ENCODE measurements at places on chromosomes 3 and 15.

- no peak for DNase-seq
These were observed 161.3 kb downstream of the KLF13 start for GRCh38 chr15:31487811-31488436.

- no peak for DNase-seq
These were observed 119.3 kb downstream of the RFX7 start for GRCh38 chr15:56124391-56124790.

GRCh38 chr3:101279765-101280385 lies 40.5 kb downstream of the IMPG2 start:
- DNase-seq, result no peak

- DNase-seq, result no peak
These were observed 25.8 kb upstream of the ANXA2 start for GRCh38 chr15:60423537-60423936.

GRCh38 chr3:163328680-163329079 lies 1749.6 kb downstream of the SI start:
- DNase-seq, result no peak

DNA sequence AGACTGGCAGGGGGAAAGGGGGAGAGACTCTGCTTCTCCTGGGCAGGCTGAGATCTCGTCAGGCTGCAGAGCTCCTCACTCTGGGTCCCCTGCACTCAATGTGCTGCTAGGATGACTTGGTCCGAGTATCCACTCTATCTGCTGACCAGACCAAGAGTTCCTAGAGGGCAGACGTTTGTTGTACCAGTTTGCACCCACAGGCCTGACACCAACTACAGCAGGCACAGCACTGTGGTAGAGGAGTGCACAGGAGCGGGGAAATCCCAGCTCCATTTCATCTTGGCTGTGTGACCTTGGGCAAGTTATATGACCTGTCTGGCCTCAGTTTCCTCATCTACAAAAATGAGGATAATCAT lies 29.0 kb downstream of the CCDC12 start:
- DNase-seq, result no peak

- DNase-seq, result no peak
These were observed 647.4 kb upstream of the LMCD1 start for GRCh38 chr3:7854266-7854665.

DNA sequence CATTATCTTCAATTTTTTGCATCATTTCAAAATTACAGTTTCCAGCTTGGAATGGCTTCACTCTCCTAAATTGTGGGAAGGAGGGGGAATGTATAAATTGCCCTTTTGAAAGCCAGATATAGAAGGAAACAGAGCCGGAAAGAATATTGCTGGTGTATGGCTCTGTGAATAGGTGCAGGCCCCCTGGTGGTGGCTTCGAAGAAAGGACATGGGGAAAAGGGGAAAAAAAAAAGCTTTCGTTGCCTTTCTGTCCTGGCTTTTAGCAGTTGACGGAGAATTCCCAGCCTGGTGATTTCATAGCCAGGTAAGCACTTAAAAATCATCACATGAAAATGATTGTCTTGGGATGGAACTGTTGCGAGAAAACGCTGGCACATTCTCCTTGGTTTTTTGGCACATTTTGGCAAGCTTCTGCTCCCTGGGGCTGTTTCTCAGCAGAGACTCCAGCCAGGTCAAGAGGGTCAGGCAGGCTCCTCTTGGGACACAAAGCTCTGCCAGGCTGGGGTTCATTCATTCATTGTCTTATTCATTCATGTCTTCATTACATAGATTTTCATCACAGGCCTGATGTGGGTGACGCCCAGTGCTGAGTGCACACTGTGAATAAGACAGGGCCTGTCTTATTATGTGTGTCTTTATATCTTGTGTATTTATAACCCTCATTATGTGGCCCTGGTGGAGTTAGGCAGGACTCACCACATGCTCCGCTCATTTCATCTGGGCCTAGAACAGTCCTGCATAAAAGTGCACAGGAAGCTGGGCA lies 300.0 kb upstream of the TPM1 start:
- DNase-seq, result peak; percentile 15

- DNase-seq, result no peak
These were observed 74.9 kb upstream of the SKOR1 start for GRCh38 chr15:67750371-67750770.

DNA sequence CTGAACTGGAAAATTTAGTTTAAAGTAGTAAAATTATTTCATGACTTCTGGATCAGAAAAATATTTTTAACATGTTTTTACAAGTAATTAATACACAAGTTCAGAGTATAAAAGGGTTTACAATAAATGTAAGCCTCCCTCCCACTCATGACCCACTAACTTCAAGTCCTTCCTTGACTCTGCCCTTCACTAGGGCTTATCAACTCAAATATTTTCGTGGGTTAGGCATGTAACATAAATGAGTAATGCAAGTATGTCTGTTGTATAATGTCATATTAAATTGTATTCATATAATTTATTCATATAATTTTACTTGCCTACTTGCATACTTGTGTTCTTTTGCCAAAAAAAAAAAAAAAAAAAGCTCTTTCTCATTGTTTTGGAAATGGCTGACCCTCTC lies 3.4 kb upstream of the OPA1 start:
- no peak for DNase-seq

DNA sequence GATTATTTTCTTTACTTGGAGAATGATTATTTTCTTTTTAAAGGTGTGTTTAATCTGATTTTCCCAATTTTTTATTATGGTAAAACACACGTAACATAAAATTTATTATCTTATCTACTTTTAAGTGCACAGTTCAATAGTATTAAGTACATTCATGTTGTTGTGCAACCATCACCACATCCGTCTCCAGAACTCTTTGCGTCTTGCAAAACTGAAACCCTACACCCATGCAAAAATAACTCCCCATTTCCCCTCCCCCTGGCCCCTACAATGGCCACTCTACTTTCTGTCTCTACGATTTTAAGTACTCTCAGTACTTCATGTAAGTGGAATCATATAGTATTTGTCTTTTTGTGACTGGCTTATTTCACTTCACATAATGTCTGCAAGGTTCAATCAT lies 230.7 kb downstream of the SATB1 start:
- no peak for DNase-seq

- DNase-seq, result no peak
These were observed 243.9 kb upstream of the AGTR1 start for GRCh38 chr3:148453781-148454191.

- DNase-seq, result no peak
These were observed 91.2 kb downstream of the FILIP1L start for GRCh38 chr3:100023150-100023549.

- DNase-seq, result no peak
These were observed 267.8 kb upstream of the C2CD4B start for GRCh38 chr15:62432702-62433398.

GRCh38 chr3:142244056-142244455 lies 18.7 kb upstream of the GK5 start:
- DNase-seq, result no peak

DNA sequence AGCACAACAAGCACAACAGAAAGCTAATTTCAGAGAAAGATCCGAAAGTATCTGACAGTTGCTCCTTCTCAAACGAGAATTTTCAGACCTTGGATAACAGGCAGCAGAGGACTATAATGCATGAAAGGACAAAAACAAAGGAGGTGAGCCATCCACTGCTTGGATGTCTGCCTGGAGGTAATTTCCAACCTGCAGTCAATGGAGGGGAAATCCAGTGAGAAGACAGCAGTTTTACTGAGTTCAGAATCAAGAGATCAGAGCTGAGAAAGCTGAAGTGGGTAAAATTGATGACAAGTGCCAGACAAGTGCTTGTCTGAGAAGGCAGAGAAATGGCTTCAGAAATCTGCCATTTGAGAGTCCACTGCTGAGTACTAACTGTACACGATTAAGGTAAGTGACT lies 22.1 kb downstream of the UBE3A start:
- DNase-seq, result no peak

GRCh38 chr3:135862361-135862760 lies 103.2 kb upstream of the PPP2R3A start:
- DNase-seq, result no peak

DNA sequence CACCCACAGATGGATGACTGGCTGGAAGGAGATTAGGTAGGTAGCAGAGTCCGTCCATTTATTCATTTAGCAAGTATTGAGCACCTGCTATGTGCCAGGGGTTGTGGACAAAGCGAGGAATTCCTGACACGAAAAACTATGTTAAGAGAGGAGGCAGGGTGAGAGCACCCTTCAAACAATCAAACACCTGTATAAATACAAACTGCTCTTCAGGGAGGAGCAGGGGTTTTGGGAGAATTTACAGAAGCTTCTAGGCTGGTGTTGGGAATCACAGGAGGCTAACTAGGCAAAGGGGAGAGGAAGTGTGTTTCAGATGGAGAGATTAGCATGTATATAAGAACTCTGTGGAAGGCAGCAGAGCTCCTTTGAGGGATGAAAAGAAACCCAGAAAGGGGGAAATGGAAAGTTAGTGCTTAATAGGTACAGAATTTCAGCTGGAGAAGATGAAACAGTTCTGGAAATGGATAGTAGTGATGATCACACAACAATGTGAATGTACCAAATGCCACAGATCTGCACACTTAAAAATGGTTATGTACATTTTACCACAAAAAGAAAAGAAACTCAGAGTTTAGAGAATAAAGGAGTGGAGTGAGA lies 805 bp upstream of the SEC22C start:
- no peak for DNase-seq

DNA sequence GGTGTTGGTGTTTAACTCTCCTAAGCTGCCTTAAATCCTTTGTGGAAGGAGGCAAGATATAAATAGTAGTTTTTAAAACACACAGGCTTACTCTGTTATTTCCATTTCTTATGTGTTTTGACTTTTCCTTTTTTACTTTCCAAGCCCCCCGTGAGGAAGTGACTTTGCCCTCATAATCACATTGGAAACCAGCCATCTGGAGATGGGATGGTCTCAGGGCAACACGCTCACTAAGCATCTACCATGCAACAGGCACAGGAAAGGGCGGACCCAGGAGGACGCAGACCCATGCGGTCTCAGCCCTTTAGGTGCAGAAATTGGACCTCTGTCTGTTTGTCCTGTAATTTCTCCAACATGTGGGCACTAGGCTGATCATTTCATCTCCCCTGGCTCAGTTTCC lies 115.7 kb downstream of the PDZRN3 start:
- DNase-seq, result no peak

DNA sequence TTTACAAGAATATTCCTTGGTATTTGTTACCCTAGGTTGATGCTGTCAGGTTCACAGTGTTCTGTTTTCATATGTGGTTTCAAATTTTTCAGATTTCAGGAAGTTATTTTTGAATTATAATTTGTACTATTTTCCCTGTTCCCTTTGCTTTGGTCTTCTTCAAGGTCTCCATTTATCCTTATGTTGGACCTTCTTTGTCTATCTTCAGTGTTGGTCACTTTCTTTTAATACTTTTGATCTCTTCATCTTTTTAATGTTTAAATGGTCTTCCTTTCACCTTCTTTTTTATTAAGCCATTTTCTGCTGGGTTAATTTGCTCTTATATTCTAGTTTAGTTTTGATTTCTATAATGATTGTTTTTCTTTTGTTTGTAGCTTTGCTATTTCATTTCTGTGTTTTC lies 61.3 kb downstream of the KLHL25 start:
- no peak for DNase-seq

DNA sequence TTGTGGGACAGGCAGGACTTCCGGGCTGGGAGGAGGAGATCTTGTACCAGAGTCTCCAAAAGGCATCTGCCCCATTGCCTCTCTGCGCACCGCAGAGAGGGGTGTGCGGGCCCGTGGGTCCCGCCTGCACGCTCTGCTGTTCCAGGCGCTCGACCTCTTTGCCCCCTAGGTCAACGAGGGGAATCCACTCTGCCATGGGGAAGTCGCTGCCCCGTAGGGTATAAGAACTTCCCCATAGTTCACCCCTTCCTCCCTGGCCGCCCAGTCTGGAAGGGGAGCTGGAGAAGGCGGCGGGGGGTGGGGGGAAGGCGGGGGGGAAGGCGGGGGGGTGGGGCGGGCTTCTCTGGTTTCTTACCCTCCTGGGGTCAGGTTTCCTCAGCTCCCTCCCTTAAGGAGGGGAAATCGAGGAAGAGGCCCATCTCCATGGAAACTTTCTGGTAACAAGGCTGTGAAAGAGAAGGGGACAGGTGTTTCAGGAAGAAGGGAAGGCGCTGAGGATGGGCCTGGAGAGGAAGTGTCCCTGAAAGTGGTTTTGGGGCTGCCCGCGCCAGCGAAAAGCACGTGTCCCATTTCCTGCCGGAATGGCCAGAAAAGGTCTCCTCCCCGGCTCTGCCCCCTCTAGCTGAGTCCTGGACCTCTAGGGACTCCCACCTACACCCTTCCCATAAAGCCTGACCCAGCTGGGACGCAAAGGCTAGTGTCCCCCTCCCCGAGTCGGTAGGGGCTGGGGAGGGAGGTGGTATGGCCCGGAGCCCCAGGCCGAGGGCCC lies 27.5 kb downstream of the NR1I2 start:
- DNase-seq, result no peak

DNA sequence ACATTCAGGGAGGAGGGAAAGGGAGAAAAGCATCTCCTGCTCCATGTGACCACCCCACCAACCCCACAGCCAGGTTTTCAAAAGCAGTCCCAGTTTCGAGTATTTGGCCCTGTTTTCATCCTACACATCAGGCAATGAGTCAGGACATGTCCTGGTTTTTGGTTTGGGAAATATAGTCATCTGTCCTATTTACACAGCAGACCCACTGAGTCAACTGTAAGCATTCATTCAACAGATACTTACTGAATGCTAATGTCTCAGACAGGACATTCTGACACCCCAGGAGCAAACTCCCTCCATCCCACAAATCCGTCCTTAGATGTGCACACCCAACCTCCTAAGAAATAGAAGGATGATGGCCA lies 32.9 kb downstream of the IGDCC3 start:
- DNase-seq, result no peak

GRCh38 chr15:70387993-70388392 lies 290.3 kb upstream of the TLE3 start:
- no peak for DNase-seq

GRCh38 chr3:127970966-127971592 lies 56.0 kb downstream of the KBTBD12 start:
- no peak for DNase-seq

GRCh38 chr15:90038632-90039095 lies 37.5 kb downstream of the ZNF710 start:
- no peak for DNase-seq

DNA sequence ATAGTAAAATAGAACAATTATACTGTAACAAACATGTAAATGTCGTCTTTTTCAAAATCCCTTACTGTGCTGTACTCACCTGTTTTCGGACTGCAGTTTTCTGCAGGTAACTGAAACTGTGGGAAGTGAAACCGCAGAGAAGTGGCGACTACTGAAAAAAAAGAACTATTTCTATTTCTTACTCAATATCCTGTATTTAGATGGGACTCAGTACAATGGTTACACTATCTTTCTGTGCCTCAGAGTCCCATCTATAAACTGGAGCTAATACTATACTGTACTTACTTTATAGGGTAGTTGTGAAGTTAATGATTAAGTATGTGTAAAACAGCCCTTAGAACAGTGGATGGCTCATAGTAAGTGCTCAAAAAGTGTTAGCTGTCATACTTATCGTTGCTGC lies 14.3 kb upstream of the P2RY12 start:
- no peak for DNase-seq

- DNase-seq, result no peak
These were observed 165.7 kb downstream of the GAP43 start for GRCh38 chr3:115788921-115789470.

GRCh38 chr3:53009826-53010539 lies 35.9 kb downstream of the SFMBT1 start:
- no peak for DNase-seq
